ENCODE measurements at places on chromosomes 5 and 9. TPM values are rescaled to one million over a fixed set of nuclear protein-coding genes. Genes with fewer than 3 reads are reported as not detected.

TYRP1 gene
- 0.34 TPM for polyA plus RNA-seq

RGS7BP gene
- 8.9 TPM for polyA plus RNA-seq

DNA sequence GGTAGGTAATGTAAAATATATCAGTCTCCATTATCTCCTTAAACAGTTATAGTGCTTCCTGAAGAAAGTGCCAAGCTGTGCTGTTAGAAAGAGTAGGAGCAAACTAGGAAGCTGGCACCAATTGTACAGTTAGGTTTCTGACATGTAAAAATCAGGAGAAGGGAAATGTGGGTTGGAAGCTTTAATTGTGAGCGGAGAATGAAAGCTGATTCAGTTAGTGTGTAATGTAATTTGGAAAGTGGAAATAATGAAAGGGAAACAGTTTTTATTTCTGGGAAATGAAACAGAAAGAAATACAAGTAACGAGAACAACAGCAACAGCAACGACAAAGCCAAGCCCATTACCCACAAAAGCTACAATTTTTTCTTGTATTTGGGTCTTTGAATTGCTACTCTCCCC lies 48.8 kb upstream of the JAK2 start:
- DNase-seq = no peak

TXNDC15 gene
- polyA plus RNA-seq = 68.1 TPM

DNA sequence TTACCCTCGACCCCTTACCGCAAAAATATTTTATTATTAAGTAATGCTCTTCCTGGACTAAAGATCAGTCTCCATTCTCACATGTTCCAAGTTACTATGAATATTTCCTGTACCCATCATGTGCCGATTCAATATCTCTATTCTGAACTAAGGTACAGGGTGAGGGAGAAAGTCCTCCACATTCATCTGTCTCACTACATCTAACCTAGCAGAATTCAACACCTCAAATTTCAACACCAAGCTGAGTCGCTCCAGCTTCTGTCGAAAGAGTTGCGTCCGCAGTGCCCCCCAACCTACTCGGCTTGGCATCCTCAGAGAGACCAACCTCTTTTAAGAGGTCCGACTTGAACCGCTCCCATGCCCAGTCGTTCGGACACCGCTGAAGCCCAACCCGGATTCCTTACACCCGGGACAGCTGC lies 1.0 kb downstream of the CERT1 start:
- DNase-seq = no peak

GRCh38 chr5:51181208-51181894 lies 201.9 kb upstream of the ISL1 start:
- no peak for DNase-seq

ARHGEF39 gene
- polyA plus RNA-seq = 5.6 TPM

- DNase-seq = no peak
Observed at GRCh38 chr5:1294835-1295649, at the start of gene TERT. TSS of gene TERT (minus strand) at chr5:1295068. CDS start at chr5:1294989, 79 bp downstream.

DNA sequence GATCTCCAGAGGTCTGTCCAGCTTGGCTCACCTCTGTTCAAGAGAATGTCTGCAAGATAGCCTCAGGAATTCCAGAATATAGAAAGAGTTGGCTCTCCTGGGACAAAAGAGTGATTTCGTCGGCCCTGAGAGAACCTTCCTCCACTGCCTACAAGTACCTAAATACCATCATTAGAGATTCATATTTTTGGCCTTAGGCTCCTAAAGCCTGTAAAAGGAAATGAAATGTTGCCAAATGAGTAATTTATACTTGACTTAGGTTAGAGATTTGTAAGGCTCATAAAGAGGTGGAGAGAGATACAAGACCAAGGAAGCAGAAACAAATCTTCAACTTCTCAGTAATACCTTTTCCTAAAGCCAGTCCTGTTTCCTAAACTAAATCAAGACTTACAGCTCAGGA lies 146.2 kb downstream of the CCDC192 start:
- no peak for DNase-seq

DNA sequence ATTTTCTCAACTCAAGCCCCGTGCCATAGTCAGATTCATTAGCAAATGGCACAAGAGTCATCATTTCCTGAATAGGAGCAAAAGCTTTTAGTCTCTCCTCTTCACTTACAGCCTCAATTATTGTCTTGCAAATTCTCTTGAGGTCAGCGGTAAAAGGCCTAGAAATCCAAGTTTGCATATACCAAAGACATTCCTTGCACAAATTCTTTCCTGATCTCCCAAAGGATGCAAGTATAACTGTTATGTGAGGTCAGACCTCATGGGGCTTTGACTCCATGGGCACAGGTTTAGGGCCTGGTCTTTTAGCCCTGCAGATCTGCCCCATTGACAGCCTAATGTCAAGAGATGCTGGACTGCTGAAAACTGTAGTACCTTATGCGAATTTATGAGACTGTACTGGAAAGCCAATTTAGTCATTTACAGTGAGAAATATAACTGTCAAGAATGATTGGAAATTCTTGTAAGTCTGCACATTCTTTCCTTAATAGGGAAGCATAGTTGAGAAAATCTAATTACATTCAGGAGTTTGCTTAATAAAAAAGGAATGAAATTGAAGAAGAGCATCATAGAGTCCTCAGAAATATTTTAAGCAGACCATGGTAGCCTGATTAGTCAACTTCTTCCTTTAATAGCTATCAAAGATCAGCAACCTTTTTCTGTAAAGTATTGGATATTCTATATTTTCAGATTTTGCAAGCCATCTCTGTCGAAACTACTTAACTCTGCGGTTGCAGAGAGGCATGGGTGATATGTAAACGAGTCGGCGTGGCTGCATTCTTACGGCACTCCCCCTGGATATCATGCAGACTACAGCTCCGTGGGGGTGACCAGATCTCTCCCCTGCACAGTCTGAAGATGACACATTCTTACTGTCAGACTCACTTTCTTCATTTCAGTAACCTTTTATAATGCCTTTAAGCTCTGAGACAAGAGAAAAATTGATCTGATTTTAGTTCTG lies 45.2 kb downstream of the GCNT4 start:
- no peak for DNase-seq

FOXD4L6 gene
- not detected for polyA plus RNA-seq
